NCI-H1436 (cell line): ENCODE measurements at places on chromosomes 2 and 18.

- DNase-seq = no peak
Observed at GRCh38 chr2:155733091-155733853, 599.2 kb downstream of the NR4A2 start.

GRCh38 chr2:241053576-241054251, 48.4 kb downstream of the MTERF4 start:
- DNase-seq = no peak

DNA sequence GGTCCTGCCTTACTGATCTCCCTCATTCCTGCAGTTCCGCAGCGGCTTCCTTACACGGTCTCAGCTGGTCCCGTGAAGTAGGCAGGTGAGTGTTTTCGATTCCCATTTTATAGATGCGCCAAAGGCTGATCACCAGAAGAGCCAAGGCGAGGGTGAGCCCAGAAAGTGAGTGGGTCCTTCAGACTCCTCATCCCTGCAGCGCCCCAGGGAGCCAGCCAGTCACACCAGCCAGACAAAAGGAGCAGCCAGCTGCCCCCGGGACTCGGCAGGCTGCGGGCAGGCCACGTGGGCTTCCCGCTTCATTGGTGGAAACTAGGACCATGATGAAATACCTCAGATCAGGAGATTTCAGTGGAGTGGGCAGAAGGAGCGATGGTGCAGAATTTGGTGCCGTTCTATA, 85.9 kb downstream of the SMAD7 start:
- no peak for DNase-seq

GRCh38 chr2:167333245-167333644, 445.0 kb downstream of the XIRP2 start:
- no peak for DNase-seq

- DNase-seq = no peak
Observed at GRCh38 chr18:46268671-46269070, 164.5 kb downstream of the HAUS1 start.

- no peak for DNase-seq
Observed at GRCh38 chr2:136124805-136125204, 6.9 kb upstream of the CXCR4 start.

- no peak for DNase-seq
Observed at GRCh38 chr2:174846218-174846617, 81.9 kb upstream of the CHRNA1 start.

DNA sequence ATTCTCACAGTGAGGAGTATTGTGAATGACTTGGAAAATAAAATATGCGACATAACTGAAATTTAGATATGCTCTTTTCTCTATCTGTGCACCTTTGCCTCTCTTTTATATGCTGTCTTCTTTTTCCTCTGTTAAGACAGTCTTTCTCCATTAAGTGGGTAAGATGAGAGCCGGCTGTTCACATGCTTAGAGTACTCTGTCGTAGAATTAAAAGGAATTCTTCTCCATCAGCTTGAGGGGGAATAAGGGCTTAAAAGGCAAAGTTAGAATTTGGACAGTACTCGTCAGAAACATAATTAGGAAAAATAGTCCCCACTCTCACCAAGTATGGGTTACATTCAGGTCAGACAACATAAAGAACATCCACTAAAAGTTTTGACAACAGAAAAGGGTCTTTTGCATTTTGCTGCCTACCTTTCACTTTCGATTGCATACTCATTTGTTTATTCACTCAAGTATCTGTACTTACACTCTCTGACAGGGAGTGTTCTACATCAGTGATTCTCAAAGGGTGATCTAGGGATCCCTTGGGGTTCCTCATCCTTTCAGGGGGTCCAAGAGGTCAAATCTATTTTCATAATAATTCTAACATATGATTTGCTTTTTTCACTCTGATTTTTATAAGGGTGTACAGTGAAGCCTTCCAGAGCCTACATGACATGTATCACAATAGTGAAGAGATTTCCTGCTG, 48.0 kb downstream of the ARHGAP15 start:
- no peak for DNase-seq

DNA sequence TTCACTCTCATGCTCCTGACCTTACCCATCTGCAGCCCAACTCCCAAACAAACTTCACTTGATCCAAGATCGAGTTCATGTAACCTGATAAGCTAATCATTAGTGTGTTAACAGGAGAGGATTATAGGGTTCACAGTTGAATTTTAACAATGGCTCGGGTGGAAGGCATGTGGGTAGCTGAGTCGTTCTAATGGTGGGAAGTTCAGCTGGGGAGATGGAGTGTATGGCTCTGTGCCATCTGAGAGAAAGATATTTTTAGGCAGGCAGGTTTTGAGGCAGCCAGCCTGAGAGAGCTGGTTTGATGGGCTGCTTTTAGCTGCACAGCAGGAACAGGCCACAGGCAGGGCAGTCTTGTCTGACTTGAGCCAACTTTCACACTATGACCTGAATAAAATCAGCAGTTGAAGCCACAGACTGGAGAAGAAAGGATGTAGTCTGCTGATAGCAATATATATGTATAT, 17.7 kb upstream of the NFE2L2 start:
- DNase-seq = no peak

DNA sequence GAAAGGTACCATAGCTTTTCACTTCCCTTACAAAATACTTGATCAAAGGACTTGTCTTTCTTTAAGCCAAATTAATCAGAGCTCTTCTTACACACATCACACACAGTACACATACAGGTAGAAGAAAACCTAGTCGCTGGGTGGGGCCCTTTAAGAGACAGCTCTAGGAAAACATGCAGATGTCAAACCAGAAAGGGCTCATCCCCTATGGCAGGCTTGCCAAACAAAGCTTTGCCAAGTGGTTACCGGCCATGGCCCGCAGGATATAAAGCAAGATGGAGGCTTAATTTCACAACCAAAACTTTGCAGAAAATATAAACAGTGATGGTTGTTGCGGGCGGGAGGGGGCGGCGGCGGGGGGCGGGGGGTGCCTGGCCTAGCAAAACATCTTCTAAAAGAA, 2156.0 kb upstream of the PIK3C3 start:
- no peak for DNase-seq

DNA sequence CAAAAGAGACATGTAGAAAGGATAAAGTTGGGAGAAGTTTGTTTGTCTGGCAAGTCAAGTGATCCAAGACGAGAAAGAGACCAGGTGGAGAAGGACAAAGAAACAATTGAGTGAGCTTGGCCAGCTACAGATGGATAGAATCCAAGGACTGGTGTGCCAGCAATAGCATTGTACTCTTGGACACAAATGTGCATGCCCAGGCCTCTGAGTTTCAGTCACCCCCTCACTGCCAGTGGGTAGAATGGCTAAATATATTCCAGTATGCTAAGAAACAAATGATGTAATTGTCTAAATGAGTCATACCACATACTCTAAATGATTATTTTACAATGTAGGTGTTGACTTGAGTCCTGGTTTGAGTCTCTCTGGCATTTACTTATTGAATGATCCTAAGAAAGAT, 881.3 kb downstream of the LRRTM4 start:
- DNase-seq = no peak

GRCh38 chr2:173747035-173747434, 218.1 kb downstream of the SP3 start:
- DNase-seq = no peak

DNA sequence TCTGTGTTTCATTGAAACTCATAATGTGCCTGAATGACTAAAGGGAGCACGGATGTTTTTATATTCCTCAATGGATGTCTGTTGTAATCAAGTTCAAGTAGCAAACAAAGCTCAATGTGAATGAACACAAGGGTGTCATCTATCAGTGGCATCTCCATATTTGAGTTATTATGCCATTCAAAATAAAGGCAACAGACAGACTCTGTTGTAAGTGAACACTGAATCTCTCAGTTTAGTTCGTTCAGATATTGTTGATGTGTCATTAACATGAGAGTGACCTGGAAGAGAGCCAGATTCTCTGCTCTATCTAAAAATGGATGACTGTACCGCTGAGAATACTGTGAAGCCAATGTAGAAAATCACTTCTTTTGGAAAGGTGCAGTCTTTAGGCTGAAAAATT, 118.7 kb downstream of the NUP35 start:
- DNase-seq = peak; percentile 58

- DNase-seq = no peak
Observed at GRCh38 chr2:99188357-99188756, 7.4 kb downstream of the MRPL30 start.

DNA sequence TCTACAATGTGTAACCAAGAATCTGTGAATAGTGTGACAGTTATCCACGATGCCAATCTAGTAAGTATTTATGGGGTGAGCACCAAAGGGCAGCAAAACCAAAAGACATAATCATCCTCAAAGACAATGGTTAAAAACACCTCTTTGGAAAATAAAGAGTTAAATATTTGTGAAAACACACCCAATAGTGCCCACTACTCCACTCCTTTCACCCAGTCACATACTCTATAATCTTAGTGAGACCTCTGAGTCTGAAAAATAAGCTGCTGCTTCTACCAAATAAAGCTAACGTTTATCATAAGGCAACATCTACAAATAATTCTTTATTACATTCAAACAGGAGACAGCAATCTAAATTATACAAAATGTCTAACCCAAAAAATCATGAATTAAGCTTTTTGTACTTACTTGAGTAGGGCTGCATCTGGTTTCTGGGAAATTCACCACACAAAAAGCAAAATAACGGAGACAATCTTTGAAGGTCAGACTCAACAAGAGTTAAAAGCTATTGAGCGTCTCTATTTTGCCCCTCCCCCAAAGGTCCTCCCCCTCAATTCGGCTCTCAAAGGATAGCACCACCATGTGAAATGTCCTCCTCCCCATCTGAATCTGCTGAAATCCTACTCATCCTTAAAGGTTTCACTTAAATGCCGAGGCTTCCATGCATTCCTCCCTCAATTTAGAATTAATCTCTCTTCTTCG, 2.0 kb downstream of the RAPH1 start:
- no peak for DNase-seq

- no peak for DNase-seq
Observed at GRCh38 chr2:71897137-71897480, 250.6 kb downstream of the CYP26B1 start.

DNA sequence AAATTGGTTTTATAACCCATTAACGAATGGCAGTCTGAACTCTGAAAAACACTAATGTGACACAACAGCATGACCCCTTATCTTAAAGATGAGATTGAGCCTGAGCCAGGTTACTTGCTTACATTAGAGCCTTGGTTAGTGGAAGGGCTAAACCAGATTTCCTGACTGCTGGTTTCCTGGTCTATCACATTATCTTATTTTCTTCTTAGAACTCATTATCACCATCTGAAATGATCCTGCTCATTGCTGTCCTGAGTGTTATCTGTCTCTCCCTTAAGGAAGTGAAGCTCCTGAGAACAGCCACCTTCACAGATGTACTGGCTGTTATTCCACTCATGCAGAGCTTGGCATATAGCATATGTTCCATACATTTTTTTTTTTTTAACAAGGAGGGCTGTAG, 9.0 kb upstream of the NRP2 start:
- no peak for DNase-seq

- no peak for DNase-seq
Observed at GRCh38 chr2:64789466-64790320, 136.0 kb upstream of the SERTAD2 start.

DNA sequence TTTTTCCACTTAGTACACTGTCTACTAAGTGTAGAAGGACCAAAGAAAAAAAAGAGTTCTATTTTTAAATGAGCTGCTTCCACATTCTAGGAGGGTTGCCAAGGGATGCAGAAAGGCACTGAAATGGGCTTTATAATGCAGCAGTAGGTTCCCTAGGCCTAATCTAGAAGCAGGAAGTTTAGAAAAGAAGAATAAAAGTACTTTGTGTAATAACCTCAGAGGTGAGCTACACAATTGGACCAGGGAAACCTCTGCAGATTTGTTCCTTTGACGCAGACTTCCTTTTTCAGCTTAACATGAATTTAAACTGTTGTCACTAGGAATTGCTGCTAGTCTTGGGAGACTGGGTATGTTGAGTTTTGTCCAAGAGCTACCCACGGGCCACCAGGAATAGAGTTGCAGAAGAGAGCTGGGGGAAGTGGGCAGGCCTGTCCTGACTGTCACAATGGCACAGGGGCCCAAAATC, 34.6 kb upstream of the RAB1A start:
- no peak for DNase-seq

- DNase-seq = no peak
Observed at GRCh38 chr18:1658908-1659566, 754.4 kb downstream of the ADCYAP1 start.

DNA sequence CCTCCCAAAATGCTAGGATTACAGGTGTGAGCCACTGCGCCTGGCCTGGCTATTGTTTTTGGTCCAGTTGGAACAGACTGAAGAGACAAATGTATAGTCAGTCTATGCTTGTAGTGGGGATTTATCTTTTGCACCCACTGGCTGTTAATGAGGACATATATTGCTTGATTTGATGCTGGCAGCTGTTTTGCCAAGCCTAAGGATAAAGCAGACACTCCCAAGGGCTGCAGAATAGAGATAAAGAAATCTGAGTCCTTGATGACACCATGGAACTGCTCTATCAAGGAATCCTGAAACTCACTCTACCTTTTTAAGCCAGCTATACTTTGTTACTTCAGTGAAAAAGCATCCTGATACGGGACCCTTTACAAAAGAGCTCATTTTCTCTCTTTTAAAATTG, 43.1 kb upstream of the ENOSF1 start:
- DNase-seq = no peak

DNA sequence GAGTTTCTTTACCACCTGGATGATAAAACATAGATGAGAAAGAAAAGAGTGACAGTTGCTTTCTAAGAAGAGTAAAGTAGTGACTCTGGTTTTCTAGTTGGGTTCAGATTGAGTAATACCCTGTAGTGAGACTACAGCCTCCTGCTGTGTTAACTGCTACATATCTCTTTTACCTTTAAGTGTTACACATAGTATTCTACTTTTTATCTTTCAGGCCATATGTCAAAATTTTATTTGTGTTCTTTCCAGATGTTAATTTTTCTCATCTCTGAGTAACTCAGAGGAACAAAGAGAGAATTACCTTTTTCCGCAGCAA, 348.2 kb downstream of the CTNNA2 start:
- DNase-seq = no peak

- no peak for DNase-seq
Observed at GRCh38 chr2:10435820-10436204, 12.3 kb downstream of the ODC1 start.

DNA sequence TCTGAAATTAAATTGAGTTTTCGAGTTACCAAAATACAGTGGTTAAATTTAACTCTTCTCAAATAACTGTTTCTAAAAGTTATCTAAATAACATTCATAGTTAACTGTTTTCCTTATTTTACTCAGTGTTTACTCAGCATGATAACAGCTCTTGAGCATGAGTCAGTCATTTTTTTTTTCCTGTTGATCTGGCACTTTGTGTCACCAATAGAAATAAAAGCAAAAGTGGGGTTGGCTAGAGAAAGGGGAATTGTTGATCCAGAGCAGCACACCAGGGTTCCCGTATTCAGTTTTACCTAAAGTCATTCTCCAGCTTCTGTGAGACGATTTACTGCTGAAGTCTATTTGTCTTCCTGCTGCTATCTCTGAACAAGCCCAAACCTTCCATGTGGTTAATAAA, 851.6 kb downstream of the DCC start:
- DNase-seq = no peak

- no peak for DNase-seq
Observed at GRCh38 chr18:12721495-12722275, 18.8 kb downstream of the PSMG2 start.

- DNase-seq = peak; percentile 49
Observed at GRCh38 chr2:61905372-61906185, at the start of gene COMMD1. TSS of gene COMMD1 (plus strand) at chr2:61905674. CDS start at chr2:61905679, 5 bp downstream.
